Bladder microvascular endothelial cell (primary cell): ENCODE measurements at places on chromosomes 7 and 10. TPM values are rescaled to one million over a fixed set of nuclear protein-coding genes. Genes with fewer than 3 reads are reported as not detected.

Gene WNT2
- total RNA-seq: not detected in 2 replicates

Gene CARD11
- 0.32 and 6.5 TPM in 2 replicates for total RNA-seq

Gene HSPA12A
- total RNA-seq: 0.16 and 1.5 TPM in 2 replicates

Gene UNC5B
- total RNA-seq: 5.3 and 24.8 TPM in 2 replicates

Gene CTNNA3
- total RNA-seq: 0.16 TPM in 1 of 2 replicates, not detected in the other

Gene C1GALT1
- total RNA-seq: 5.2 and 23.3 TPM in 2 replicates

Gene SGCE
- total RNA-seq: 30.3 and 87.5 TPM in 2 replicates

Gene LRRC61
- 0.16 and 3.1 TPM in 2 replicates for total RNA-seq

Gene PON1
- under 0.01 TPM in 1 of 2 replicates, not detected in the other for total RNA-seq

Gene TLL2
- total RNA-seq: 0.06 TPM in 1 of 2 replicates, not detected in the other

Gene FGFR2
- not detected in 2 replicates for total RNA-seq
